Testis (tissue), 5 donors: ENCODE measurements at places on chromosomes 12 and 14. TPM values are rescaled to one million over a fixed set of nuclear protein-coding genes. Genes with fewer than 3 reads are reported as not detected.

DNA sequence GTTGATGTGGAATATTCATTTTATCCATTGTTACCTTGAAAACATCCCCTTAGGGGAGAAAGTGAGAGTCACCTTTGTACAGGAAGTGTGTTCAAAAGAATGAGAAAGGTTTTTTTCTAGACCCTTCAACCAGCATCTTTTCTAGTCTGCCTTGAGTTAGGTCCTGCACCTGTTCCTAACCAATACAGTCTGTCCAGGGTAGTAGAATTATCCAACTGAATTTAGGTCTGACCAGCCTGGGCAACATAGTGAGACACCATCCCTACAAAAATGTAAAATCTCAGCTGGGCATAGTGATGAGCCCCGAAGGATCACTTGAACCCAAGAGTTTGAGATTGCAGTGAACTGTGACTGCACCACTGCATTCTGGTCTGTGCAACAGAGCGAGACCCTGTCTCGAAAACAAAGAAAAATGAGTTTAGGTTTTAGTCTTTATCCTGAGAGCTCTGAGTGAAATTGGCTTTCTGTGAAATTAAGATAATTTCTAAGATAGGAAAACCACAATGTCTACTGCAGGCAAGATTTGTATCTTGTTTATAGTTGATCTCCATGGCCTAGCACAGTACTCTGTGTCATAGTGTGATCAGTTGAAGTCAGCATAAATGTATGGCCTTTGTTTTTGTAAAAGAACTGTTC, 25.2 kb downstream of the ARHGAP5 start:
- DNase-seq = no peak

Gene SYT1
- total RNA-seq = 1.3 TPM

GRCh38 chr14:91956616-91957015, 9.1 kb upstream of the FBLN5 start:
- no peak for DNase-seq

Gene RASSF8
- 93.5 TPM for total RNA-seq

DNA sequence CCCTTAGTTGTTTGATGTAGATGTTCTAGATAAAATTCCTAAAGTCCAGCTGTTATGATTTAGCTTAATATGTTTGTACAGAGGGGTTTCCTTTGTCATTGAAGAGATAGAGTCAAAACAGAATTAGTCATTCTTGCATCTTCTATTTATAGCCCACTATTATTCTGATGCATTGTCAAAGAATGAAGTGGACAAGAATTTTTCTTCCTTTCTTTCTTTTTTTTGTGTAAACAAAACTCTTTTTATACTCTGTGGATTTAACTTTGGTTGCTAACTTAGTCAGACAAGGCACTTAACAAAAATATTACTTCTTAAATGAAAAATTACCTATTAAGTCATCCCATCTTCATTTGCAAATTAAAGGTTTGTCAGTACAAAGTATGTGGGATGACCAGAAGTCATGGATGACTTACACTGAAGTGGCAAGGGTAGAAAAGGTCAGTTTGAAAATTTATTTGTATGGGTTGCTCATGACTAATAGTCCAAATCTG, 215.6 kb upstream of the DDHD1 start:
- DNase-seq = no peak

Gene PRMT5
- 62.4 TPM for total RNA-seq

Gene ADCY6
- total RNA-seq = 26.3 TPM

Gene SRRM4
- total RNA-seq = 0.79 TPM

Gene SLCO1B1
- 0.24 TPM for total RNA-seq

Gene AHSA1
- 379 TPM for total RNA-seq

Gene PLD4
- 1.7 TPM for total RNA-seq

DNA sequence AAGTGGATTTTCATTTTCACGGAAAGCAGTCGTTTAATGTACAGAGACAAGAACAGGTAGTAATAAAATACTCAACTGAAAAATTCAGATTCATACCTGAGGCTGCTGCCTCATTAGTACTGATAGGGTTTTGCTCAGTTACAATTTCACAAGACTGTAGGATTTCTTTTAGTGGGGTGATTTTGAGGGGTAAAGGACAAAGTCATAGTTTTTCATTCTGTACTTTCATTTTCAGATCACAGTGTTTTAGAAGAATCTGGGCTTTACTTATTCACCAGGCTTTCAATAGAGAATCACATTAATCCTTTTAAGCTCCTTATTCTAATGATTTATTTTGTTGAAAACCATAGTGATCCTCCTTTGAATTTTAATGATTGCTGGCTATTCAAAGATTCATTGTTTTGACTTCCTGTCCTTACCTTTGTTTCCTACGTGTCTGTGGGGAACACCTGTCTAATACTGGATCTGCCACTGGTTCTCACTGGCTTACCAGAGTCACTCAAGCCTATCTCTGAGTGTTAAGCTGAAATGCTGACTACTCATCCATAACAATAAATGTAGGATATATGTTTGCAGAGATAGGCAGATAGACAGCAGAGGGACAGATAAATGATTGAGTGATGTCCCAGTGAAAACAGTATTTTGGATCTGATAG, 243.8 kb upstream of the NPAS3 start:
- DNase-seq = no peak

Gene OR9K2
- 0.31 TPM for total RNA-seq

GRCh38 chr14:92217936-92218335, 96.2 kb downstream of the CPSF2 start:
- no peak for DNase-seq

DNA sequence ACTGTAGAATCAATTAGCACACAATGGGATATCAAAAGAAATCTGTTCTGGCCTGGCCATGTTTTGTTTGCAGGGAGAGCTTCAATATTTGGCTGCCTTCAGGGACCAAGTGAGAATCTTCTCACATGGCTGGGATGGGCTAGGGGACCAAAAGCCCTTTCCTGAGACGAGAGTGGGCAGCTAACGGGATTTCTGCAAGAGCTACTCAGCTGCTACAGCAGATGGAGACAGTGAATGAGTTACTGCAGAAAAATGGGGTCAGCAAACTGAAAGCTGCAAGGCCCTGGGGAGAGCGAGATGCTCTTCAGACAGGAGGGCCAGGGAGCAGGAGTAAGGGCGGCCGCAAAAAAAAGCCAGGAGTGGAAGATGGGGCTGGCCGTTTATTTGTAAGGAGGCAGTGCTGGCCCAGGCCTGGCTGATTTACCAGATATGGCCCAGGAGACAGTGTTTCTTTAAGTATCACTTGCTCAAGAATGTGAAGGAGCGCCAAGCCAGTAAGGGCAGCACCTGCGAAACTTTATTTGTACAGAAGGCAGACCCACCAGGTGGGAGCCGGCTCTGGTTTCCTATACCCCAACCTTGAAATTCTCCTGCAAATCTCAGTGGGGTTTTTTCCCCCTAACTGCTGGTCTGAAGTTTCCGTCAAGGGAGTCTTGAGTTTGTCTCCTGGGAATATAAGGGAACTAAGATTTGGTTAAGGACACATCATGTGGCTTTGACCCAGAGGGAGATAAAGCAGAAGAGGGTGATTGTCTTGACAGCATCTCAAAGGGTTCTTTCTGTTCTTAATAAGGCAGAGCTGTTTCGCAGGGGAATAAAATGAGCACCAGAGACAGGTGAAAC, 57.8 kb downstream of the SSH1 start:
- DNase-seq = no peak

Gene NR1H4
- total RNA-seq = 1.3 TPM

Gene CFAP73
- not detected for total RNA-seq

DNA sequence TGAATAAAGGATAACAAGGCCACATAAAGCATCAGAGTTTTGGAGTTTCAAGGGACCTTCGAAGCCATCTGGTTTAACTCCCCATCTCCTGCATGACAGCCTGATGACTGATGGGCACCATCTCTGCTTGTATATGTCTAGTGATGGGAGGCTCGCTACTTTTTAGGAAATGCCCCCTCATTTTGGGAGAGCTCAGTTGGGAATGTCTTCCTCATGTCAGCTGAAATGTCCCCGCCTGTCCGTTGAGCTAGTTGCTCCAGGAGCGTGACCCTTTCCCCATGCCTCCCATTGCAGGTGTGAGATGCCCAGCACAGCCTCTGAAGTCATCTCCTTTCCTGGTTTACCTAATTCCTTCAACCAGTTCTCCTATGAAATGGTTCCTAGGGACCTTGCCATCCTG, 69.6 kb upstream of the CAPRIN2 start:
- no peak for DNase-seq

Gene SERPINA9
- total RNA-seq = not detected

DNA sequence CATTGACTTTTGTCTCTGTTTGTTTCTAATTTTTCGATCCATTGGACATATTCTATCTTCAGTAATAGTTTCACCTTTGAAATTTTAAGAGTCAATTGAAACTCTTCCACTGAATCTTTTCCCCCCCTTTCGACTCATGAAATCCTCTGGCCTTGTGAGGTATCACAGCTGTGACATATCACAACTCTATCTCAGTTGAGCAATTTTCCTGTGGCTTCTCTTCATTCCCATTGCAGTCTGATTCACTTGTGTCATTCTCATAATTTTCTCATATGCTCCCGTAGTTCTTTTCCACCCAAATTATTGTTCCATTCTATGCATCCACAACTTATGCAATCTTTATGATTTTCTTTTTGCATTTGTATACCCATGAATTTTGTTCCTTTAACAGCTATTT, 261.6 kb downstream of the DACT1 start:
- DNase-seq = no peak

- no peak for DNase-seq
Observed at GRCh38 chr12:2904260-2904659, 13.6 kb downstream of the TULP3 start.

Gene NANOG
- total RNA-seq = 1.1 TPM

DNA sequence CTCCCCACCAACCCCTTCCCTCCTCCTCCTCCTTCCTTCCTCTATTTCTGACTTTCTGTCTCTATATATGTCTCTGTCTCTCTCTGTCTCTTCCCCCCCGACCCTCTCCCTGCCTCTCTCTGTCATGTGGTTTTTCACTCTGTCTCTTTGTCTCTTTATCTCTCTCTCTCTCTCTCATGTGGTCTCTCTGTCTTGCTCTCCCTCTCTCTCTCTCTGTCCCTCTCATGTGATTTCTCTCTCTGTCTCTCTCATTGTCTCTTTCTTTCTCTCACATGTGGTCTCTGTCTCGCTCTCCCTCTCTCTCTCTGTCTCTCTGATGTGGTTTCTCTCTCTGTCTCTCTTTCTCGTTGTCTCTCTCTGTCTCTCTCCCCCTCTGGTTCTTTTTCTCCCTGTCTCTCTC, 59.3 kb downstream of the PHETA1 start:
- no peak for DNase-seq

DNA sequence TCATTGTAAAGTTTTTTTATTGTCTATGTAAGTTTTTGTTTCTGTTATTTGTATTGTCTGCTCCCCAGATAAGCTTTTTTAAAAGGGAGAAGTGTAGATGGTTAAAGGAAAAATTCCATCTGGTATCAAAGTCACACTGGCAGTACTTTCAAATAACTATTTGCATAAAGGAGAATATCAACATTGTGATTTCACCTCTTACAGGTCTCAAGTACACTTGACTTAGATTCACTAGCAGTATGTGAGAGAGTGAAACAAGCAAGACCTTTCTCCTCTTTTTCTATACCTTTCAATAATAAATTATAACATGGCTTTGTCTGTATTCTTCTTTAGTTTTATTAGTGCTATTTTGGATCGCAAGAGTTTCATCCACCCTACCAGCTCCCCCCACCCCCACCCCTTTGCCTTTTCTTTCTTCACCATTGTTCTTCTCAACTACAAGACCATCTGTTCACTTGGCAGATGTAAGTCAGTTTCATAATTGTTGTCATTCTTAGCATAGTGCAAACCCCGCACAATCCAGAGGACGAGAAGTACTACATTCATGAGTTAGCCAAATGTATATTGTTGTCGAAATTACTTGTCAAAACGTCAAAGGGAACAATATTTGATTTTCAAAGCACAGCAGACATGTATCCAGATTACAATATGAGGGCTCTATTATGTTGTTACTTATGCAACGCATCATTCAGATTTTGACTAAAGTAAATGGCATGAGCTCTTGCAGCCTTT, 602.7 kb upstream of the FLRT2 start:
- DNase-seq = no peak

GRCh38 chr12:94819011-94819410, 168.7 kb upstream of the TMCC3 start:
- no peak for DNase-seq

- DNase-seq = no peak
Observed at GRCh38 chr12:124774462-124775167, 89.0 kb downstream of the SCARB1 start.

- no peak for DNase-seq
Observed at GRCh38 chr14:98984719-98985041, 287.3 kb downstream of the BCL11B start.

DNA sequence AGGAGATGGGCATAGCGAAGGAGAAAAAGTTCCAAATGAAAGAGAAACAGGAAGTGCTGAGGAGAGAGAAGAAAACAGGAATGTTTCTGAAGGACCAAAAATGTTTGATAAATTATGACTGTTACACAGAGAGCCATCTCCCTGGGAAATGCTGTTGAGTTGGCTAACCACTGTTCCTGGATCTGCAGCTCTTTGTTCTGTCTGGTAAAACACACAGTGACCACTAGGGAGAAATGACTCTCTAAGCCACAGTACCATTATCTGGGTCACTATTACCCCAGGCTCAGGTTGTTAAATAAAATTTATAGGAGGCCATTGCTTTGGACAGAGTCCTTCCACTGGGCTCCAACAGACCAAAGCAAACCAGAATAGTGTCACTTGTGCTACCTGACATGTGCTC, 219.3 kb downstream of the CRADD start:
- DNase-seq = no peak

GRCh38 chr12:124044809-124045321, 71.8 kb downstream of the ZNF664 start:
- no peak for DNase-seq

DNA sequence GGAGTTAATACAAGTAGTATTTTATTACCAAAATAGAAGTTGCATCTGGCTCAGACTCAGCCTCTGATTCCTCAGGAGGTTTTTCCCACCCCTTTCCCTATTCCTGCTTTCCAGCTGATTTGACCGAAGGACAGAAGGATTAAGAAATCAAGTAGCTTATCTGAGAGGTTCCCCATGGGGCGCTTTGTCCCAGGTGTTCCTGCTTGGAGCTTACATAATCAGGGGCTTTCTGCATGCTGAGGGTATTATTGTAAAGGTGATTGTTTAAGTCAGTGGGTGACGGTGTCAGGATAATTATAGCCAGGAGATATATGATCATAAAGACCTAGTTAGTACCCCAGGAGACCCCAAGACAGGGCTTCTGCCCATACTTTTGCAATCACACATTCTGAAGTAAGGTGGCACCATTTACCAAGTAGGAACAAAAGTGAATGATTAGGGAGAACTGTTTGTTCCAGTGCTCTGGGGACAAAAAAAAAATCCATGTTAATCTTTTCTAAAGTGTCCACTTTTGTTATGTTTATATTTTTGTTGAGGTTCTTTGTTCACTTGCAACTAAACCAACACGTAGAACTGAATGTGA, 921.3 kb downstream of the NRXN3 start:
- no peak for DNase-seq
